ENCODE measurements at places on chromosomes 5 and 9. TPM values are rescaled to one million over a fixed set of nuclear protein-coding genes. Genes with fewer than 3 reads are reported as not detected.

DNA sequence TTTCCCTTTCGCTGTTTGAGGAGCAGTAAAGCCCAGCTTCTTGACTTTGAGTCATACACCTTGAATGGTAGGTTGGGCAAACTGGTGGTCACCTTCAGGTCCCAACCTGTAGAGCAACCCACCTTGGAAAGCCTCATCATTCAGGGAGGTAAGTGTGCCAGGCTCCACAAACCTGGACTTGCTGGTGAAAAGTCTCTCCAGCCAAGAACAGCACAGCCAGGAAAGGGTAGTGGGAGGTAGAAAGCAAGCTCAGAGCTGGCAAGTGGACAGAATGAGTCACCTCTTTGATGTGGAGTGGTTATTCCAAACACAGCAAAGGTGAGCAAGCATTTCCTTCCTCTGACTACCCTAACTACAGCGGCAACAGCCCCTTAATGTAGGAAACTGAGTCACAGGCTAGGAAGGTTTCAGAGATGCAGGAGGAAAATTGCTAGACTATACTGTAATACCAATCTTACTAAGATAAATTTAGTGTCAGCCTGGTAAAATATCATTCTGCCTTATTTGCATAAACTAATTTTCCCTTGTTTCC is 117.5 kb upstream of the MTAP start:
- no peak for DNase-seq

DOCK2 gene
- 6.2 TPM for total RNA-seq

DNA sequence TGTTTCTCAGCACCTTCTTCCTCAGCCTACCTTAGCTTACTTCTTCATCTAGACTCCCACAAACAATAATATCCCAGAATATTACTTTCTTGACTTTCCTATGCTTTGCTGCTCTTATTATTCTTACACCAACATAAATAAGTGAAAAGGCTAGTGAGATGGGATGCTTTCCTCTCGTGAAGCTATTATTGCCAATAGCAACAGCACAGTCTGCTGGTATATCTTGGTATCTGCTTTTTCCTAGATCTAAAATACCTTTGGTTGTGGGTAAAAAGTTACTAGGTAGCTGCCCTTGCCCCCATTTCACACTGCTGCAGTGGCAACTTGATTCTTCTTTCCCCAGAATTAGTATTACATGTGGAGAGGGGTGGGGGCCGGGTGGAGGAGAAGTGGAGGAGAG is 26.1 kb upstream of the GLIPR2 start:
- no peak for DNase-seq

DNA sequence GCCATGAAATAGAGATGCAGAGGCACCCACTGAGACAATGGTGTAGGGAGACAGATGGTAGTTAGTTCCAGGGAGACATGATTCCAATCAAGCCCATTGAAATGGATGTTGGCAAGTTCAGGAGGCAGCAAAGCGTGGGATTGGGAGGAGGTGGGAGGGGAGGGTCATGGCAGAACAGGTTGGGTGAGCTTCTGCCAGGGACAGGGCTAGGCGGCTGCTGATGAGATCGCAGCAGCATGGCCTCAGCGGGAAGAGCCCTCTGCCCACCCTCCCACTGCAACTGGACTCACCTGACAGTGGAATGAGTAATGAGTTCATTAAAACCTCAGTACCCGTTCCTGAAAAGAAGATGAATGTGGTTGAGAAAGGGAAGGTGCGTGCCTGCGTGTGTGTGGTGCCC is 418.2 kb downstream of the CDK5RAP2 start:
- DNase-seq: no peak

Measured in osteoblast (primary cell).